GM06990 (cell line): ENCODE measurements at places on chromosomes 12 and 14.
A peak's percentile ranks its signal among the peaks of the same experiment; 100 is the strongest.

GRCh38 chr14:36315159-36315853, 5.1 kb downstream of the MBIP start:
- DNase-seq, result no peak

DNA sequence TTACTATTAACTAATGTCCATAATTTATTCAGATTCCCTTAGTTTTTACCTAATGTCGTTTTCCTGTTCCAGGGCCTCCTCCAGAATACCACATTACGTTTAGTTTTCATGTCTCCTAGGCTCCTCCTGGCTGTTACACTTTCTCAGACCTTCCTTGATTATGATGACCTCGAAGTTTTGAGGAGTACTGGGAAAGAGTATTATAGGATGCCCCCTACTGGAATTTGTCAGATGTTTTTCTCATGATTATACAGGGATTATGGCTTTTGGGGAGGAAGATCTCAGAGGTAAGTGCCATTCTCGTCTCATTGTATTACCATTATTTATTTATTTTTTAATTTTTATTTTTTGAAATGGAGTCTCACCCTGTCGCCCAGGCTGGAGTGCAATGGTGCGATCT, 17.7 kb upstream of the C1S start:
- DNase-seq, result no peak

DNA sequence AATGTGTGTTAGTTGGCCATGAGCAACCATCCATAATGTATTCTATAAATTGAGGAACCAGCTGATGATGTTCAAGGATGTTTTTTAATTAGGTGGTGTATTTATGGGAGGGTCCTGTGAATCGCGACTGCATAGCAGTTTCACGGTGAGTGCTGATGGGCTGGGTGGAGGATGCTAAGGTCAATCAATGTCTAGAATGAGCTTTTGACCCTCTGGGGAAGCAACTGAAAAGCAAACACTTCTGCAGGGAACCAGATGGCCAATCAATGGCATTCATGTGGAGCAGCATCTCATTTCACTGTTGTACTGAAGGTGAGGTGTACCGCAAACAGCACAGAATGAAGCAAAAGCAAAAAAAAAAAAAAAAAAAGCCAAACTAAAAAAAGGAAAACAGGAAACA, 676.1 kb upstream of the TMEM132C start:
- DNase-seq, result no peak

GRCh38 chr12:6539314-6539682, 5.0 kb downstream of the GAPDH start:
- no peak for DNase-seq

DNA sequence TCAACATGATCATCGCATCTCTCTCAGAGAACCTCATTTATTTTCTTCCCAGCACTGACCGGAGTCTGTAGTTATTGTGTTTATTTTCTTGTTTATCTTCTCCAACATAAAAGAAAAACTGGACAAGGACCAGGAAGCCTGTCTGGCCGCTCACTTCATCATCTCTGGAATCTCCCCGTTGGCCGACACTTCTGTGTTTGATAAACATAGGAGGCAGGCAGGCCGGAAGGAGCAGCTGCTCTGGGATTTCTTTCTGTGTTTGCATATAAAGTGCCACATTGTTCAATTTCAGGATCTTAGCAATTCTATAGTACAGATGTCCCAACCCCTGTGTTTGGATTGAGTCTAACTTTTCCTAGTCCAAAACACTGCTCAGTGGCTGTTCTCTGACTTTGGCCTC, 53.3 kb downstream of the ACACB start:
- DNase-seq, result no peak

GRCh38 chr12:24979976-24980730, 31.3 kb upstream of the BCAT1 start:
- no peak for DNase-seq

DNA sequence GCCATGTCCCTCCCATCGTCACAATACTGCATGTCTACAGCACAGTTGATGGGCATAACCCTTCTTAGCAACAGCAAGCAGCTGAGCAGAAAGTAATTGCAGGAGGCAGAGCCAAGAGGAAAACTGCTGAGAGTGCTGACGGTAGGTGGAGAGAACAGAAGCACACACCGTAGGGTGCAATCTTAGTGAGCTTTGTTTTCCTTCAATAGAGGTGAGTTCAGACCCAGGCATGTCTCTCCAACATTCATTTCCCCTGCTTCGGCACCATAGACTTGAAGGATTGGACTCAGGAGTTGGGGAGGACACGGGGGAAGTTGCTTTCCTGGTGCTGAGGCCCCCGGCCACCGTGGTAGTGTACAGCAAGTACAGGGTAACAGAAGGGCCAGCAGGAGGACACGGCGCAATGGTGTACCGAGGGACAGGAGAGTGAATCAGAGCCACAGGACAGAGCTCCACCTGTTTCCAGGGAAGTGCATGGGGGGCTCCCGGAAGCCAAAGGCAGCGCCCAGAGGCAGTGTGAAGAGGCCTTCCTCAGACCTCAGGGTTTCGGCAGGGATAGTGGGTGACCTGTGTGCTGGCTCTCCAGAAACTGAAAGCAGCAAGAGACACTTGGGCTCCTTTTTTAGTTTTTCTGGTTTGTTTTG, 36.3 kb upstream of the SINHCAF start:
- DNase-seq, result no peak

- no peak for DNase-seq
Observed at GRCh38 chr12:15788233-15789219, 662 bp downstream of the EPS8 start.

DNA sequence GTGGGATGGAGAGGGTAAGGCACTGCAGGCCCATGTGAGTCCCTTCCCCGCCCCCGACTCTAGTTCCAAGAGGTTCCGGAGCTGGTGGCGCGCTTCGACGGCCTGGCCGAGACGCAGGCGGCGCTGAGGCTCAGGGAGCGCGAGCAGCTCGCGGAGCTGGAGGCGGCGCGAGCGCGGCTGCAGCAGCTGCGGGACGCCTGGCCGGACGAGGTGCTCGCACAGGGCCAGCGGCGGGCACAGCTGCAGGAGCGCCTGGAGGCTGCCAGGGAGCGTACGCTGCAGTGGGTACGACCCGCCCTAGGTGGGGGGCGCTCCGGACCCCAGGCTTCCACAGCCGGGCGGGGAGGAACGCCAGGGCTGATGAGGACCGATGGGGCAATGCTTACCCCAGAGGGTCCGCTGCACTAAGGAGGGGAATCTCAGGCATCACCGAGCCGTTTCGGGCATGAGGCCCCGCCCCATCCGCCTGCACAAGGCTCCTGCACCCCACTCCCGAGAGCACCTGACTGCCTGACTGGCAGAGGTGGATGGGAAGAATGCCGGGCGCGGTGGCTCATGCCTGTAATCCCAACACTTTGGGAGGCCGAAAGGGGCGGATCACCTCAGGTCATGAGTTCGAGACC, 4.9 kb downstream of the CFAP73 start:
- DNase-seq, result no peak

- no peak for DNase-seq
Observed at GRCh38 chr14:76719666-76720065, 41.6 kb upstream of the VASH1 start.

DNA sequence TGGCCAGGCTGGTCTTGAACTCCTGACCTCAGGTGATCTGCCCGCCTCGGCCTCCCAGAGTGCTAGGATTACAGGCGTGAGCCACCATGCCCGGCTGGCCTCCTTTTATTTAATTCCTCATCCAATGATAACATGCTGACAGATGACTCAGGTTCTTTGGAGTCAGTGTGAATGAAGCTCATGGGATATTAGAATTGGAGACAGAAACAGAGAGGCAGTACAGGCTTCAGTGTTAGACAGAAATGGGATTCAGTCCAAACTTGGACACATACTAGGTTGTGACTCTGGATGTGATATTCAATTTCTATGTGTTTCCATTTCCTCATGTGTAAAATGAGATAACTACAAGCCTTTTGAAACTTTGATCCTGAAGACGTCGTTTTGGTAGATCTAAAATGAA, 47.3 kb downstream of the PDE3A start:
- no peak for DNase-seq

DNA sequence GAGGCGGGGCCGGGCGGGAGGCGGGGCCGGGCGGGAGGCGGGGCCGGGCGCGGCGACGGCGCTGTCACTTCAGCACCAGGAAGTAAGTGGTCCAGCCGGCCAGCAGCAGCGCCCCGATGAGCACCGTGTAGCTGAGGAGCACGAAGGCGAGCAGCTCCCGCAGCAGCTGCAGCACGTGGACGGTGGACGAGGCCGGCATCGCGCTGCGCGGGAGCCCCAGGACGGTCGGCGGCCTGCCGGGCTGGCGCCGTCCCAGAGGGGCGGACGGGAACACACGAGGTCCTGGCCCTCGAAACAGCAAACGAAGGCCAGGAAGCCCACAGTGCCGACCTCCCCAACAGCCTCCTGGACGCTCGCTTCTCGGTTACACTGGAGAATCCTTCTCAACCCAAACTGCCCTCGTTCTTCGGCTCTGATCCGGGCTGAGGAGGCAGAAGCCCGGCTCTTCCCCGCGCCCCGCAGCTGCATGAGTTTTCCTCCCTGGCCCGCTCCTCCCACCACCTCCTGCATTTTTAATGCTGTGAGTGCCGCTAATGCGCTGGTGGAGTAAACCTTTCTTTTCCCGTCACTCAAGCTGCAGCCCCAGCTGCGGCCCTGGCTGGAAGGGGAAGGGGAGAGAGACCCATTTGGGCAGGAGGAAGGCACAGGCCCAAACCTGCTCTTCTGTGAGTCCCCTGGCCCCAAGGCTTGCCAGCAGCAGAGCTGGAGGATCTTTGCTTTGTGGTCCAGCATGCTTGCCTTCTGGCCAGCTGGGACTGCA, 694 bp upstream of the DIABLO start:
- DNase-seq, result no peak

DNA sequence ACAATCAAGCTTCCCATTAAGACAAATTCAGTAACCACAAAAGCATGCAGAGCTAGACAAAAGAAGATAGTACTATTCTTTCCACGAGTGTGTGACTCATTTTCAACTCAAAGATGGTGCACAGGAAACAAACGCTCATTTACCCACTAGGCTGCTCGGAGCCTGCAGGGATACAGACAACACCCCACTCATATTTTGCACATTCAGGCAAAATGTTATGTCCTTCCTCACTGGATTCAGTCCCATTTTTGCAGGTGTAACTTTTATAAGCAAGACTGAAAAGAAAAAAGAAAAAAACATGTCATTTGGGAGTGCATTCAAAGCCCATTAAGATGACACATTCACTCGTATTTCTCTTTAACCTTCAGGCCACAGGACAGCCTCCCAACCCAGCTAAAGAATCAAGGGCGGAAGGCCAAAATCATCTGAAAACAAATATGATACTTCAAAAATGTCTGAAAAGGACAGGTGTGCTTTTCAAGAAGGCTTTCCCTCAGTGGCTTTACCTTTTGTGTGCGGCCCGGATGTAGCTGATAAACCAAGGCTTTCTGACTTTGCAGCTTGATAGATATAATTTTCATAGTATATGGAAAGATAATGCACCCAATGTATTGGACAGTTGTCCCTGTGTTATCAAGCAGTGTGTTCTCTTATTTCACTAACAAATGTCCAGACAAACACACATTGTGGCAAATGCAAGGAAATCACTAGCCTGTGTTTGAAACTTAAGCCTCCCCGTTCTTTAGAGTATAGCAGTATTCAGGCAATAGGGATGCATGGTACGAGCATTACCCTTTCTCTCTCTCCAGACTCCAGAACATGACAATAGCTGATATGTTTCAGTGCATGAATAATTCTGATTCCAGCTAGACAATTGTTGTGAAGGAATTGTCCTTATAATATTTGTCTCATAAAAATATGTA, 147.8 kb upstream of the KRR1 start:
- DNase-seq, result no peak

DNA sequence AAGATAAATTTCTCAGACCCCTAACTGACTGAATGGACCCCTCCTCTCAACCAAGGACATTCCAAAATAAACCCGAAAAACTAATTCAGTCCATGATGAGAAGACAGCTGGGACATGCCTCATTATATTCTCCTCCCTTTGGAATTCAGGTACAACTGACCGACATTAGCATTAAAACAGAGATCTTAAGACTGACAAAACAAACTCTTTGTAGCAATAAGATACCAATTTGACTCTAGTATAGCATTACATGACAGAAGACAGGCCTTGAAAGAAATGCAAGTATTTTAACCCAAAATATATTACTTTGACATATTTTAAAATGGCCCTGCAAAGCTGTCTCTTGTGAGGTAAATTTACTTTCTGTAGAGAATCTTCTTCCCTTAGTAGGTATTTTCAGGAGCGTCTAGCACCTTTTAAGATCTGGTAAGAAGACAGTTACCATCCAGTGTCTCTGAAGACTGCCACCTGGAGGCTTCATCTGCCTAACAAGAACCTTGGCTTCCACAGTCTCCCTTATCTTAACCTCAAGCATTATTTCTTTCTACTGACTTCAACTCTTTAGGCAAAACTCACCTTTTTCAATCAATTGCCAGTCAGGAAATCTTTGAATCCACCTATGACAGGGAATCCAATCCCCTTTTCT, 957.5 kb downstream of the SLC6A15 start:
- no peak for DNase-seq

- DNase-seq, result no peak
Observed at GRCh38 chr14:71713451-71713850, 218.8 kb upstream of the RGS6 start.

GRCh38 chr12:87848248-87848868, 180.8 kb downstream of the C12orf50 start:
- no peak for DNase-seq

- no peak for DNase-seq
Observed at GRCh38 chr14:63611078-63611477, 30.6 kb downstream of the WDR89 start.

- no peak for DNase-seq
Observed at GRCh38 chr14:38808734-38809455, 294.1 kb downstream of the SEC23A start.

GRCh38 chr14:68656452-68656851, 136.4 kb downstream of the ZFP36L1 start:
- DNase-seq, result no peak

GRCh38 chr12:32000373-32001005, 41.3 kb downstream of the RESF1 start:
- no peak for DNase-seq

DNA sequence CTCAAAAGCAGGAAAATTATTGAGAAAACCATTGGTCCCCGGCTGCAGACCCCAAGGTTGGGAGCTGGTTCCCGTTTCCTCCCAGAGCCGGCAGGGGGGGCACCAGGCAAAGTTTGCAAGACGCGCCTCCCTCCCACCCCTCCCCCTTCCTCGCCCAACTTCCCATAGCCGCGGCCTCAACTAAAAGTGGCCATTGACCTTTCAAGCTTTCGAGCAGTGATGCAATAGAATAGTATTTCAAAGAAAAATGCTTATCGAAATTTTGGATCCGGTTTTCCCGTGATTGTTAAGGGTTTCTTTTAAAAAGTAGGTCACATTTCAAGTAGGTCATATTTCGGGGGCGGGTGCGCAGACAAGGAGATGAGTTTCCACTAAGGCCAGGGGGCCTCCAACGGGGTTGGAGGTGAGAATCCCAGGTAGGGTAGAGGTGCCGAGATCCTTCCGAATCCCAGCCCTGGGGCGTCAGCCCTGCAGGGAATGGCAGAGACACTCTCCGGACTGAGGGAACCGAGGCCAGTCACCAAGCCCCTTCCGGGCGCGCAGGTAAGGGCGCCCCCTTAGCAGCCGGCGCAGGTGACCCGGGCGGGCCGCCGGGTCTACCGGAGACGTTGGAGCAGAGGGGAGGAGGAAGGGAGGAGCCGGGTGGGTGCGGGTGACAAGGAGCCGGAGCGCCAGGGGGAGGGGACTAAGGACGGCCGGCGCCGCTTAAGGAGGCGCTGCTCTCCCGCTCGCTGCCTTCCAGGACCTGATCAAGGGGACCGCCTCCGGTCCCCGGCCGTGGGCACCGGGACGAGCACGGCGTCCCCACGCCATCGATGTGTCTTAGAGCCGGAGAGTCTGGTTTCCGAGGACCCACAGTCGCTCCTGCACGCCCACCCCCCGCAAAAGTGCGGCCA, 2.6 kb upstream of the SOCS2 start:
- DNase-seq, result peak; percentile 63

- no peak for DNase-seq
Observed at GRCh38 chr14:52690983-52691760, 4.2 kb downstream of the ERO1A start.
